Activated CD8-positive, alpha-beta memory T cell treated with anti-CD3 and anti-CD28 coated beads for 1 hour (primary cell): ENCODE measurements at places on chromosomes 1 and 21.

DNA sequence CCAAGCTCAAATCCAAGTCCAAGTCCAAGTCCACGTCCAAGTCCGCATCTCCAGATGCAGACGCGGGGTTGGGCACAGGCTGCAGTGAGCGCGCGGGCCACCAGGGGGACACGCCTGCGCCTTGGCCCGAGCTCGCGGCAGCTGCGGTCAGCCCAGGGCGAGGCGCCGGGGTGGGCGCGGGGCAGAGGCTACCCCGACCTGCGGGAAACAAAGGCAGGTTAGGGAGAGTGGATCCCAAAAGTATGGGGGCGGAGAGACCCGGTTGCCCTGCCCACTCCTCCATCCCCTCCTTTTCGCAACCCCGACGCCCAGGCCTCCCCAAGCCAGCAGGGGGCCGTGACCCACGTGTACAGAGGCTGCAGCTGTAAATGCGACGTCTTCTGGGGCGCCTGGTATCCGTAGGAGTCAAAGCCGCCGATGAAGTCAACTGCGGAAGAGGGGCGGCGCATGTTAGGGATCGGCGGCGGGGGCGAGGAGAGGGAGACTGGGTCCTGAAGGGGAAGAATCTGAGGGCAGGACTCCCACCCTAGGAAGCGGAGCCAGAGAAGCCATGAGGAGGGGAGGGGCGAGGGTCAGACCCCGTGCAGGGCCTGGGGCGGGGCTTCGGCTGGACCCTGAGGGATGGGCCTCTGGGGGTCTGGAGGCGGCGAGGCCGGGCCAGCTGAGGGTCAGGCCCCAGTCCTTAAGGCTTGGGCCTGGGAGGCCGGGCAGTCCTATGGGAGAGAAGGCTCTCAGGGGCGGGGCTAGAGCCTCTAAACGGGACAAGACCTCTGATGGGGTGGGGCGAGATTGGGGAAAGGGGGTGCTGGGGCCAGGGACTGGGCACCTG is 58.0 kb downstream of the NKAIN1 start:
- DNase-seq = no peak

- no peak for DNase-seq
These were observed 1239.3 kb downstream of the MRPL39 start for GRCh38 chr21:24367936-24368335.

GRCh38 chr21:15054089-15054488 is 10.7 kb downstream of the NRIP1 start:
- no peak for DNase-seq

DNA sequence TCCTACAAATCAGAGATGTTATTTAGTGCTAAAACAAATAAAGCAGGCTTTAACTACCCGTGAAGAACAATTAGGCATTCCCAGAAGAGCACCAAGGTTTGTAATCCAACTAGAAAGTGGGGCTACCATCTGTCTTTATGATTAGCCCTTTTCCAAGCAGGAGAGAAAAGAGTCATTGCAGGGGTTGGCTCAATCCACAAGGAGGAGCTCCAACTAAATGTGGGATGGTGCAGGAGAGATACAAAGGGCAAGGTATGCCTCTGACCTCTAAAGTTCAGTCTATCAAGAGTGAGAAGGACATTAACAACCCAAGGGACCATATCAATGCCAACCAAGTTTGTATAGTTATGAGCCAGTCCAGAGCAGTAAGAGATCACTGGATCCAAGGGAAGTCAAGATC is 382.7 kb upstream of the DUSP10 start:
- no peak for DNase-seq

- DNase-seq = no peak
These were observed 19.3 kb upstream of the GRHL3 start for GRCh38 chr1:24299901-24300300.

DNA sequence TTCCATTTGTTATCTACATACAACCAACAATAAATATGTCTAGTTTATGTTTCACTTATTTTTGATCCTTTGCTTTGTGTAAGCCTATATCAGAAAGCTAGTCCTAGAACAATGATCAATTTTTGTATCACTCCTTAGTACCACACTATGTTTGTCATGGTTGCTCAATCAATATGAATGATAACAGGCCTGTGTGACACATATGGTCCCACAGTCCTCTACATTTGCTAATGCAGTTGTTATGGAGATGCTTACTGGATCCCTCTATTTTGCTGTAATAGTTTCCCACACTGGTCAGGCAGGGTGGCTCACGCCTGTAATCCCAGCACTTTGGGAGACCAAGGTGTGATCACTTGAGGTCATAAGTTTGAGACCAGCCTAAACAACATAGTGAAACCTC is 59.1 kb downstream of the ERO1B start:
- no peak for DNase-seq

GRCh38 chr1:110593902-110594301 is 12.3 kb downstream of the KCNA2 start:
- no peak for DNase-seq

GRCh38 chr21:39014747-39015146 is 168.5 kb downstream of the PSMG1 start:
- DNase-seq = no peak

DNA sequence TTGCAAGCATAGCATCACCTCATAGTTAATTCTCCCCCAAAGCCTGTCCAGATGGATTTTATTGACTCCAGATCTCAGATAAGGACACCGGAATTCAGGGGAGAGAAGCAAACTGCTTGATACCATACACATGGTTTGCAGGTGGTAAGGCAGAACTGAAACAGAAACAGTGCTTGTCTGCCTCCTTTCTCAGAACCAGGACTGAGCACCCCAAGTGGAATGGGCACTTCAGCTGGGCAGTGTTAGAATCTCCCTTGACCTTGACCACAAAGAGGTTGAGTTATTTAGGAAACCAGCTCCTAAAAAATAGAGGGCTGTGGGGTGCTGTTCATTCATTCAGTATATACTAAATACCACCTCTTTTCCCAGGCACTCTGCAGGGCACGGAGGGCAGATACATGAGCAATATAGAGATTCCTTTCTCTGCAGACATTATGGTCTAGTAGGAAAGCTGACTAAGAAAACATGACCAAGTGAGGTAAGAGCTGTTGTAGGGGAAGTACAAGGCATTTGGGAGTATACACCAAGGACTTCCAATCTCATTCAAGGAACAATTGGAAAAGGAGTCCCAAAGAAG is 185.2 kb downstream of the C1orf94 start:
- no peak for DNase-seq

DNA sequence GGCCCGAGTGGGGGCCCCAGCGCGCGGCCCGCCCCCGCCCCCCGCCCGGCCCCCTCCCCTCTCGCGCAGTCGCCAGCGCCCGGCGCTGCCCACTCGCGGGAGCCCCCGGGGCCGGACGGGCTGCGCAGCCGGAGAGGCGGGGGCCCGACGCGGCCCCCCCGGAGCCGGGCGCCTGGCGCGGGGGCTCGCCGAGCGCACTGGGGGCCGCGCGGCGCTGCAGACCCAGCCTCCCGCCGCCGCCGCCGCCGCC is 146 bp upstream of the ZNF362 start:
- DNase-seq = no peak

GRCh38 chr21:44552136-44552535 is 831 bp upstream of the KRTAP10-2 start:
- DNase-seq = no peak

DNA sequence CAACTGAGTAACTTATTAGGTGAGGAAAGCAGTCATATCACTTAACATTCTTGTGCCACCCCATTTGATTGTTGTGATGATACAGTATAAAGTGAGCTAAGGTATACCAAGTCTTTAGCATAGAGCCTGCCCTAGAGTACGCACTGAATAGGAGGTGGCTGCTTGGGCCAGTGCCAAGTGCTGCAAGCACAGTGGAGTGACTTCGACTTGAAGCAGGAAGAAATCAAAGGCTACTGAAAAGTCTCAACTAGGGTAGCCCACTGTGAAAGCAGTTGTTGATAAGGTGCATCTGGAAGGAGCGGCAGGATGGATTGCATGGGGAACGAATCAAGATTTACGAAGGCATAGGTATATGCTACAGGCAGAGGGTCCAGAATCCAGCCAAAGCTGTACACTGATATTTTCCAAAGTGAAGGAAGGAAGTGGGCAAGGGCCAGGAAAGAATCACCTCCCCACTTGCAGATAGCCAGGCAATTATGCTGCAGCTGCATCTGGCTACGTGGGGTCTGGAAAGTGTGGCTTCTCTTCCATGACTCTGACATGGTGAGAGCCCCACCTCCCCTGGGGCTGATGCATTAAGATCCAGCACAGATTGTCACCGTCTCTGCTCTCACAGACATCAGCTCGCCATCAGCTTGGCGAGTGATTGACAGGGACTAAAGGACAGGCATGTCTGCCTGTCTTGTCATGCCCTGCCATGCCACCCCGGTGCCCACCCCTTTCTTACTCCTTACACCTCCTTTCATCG is 287.0 kb upstream of the PLXNA2 start:
- DNase-seq = no peak

DNA sequence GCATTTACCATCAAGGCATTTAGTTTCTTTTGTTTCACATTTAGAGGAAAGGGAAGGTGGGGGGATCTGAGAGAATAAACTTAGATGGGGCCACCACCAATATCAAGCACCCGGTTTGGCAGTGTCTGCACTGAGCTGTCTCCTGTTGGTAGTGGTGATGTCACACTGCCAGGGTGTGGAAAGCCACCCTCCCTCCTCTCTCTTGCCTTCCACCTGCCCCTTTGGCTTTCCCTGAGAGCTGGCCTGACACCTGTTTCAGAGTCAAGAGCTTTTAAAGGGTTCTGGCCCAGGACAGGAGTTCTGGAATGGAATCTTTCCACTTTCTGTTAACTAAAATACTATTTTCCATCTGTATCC is 13.4 kb downstream of the ATF3 start:
- DNase-seq = no peak

DNA sequence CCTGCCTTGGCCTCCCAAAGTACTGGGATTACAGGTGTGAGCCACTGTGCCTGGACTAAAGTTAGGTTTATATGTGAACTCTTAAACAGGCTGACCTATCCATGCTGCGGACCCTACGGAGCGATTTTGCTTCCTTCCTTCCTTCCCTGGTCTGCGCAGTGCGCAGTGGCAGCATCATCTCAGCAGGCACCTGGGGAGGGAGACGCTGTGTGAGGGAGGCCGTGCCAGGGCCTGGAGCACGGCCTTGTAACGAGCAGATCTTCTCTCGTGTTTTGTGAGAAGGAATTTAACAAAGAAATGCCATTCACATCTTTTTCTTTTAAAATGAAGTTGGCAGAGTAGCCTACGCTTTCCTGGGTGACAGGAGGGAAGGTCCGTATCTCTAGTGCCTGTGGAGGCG is 45.8 kb downstream of the PKNOX1 start:
- no peak for DNase-seq

- no peak for DNase-seq
These were observed 16.2 kb downstream of the SRRM1 start for GRCh38 chr1:24659166-24659904.

GRCh38 chr1:168509210-168509609 is 34.6 kb downstream of the XCL2 start:
- DNase-seq = no peak

DNA sequence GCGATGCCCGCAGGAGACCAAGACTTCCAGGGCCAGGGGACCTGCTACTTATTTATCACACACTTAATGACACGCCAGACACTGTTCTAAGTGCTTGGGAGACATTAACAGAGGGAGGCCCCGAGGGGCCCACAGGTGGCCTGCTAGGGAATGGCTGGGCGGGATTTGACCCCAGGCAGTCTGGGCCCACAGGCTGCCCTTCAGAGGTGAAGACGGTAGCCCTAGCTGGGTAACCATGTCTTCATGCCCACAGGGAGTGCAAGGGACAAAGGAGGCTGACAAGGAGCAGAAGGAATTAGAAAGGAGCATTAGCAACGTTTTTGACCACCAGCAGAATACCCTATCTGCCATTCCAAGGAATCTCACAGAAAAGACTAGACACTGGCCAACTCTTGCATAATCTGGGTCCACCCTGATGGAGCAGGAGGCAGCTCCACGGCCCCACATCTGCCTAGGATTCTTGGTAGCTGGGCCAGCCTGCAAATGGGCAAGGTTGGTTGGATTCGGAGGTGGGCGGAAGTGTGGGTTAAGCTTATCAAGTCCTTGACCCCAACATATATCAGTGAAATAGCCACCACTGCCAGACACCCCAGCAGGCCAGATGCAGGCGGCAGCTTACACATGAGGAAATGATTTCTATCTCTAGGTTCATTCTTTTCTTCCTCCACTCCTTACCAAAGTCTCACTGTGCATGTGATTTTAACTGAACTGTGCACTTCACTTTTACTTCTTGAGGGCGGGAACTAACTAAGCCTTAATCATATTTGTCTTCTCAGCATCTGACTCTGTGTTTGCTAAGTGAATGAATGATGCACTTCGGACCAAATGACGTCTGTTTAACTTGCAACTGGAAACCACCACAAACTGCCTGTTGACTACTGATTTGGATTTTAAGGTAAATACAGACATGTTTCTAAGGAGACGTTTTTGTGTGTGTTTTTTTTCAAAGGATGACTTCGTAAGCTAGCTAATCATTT is 3.4 kb upstream of the ETS2 start:
- no peak for DNase-seq

DNA sequence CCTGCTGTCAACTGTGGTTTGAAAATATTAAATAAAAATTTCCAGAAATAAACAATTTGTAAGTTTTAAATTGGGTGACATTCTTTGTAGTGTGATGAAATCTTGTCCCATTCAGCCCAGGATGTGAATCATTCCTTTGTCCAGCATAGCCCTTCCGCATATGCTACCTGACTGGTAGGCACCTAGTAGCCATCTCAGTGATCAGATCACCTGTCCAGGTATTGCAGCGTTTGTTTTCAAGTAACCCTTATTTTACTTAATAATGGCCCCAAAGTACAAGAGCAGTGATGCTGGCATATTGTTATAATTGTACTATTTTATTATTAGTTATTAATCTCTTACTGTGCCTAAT is 351.6 kb upstream of the B3GALT2 start:
- no peak for DNase-seq

- no peak for DNase-seq
These were observed 13.2 kb downstream of the ZC3H12A start for GRCh38 chr1:37487619-37487984.

GRCh38 chr1:109275706-109276345 is 7.1 kb downstream of the PSRC1 start:
- no peak for DNase-seq

DNA sequence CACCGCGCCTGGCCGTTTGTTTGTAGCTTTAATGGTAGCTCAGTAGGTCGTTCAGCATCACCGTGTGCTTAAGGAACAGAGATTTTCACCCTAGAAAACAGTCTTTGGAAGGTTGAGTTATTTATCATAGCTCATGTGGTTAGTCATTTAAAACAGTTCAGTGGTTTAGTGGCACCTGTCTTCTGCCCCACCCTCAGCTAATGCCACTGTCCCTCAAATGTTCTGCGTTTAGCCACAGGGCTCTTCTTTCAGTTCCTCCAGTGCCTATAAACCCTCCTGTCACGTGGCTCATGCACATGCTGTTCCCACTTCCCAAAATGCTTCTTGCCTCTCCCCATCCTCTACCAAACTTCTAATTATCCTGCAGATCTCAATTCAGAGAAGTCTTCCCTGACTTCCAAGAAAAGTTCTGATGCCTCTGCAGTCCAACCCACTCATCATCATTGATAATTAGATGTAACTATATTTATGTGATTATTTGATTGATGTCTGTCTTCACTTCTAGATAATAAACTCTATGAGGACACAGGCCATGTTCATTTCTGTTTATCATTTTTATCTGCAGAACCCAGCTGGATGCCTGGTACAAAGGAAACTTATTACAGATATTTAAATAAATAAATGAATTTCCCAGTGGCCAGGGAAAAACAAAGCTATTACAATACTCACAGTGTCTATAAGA is 14.4 kb upstream of the DIPK1A start:
- DNase-seq = no peak

GRCh38 chr1:227558732-227559262 is 4.6 kb upstream of the ZNF678 start:
- DNase-seq = no peak

GRCh38 chr1:182428043-182428442 is 21.9 kb upstream of the RGSL1 start:
- no peak for DNase-seq
